Upper lobe of left lung (tissue), 6 donors: ENCODE measurements at places on chromosomes 5 and 9.

DNA sequence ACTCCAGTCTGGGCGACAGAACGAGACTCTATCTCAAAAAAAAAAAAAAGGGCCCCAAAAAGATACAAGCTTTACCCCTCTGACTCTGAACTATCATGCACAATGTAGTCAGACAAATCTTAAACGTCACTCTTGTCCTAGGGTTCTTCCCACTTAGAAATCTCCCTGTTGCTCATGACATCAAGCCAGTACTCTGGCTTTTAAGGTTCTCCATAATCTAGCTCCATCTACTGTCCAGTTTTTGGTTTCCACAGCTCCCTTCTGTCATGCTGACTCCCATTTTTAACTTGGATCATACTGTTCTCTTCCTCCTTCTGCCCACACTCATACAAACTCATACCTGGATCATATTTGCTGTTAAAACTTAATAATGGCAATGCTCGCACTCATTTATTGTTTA, 156.7 kb upstream of the TLX3 start:
- no peak for DNase-seq

GRCh38 chr5:149040421-149040820, 22.4 kb downstream of the SH3TC2 start:
- DNase-seq: no peak

DNA sequence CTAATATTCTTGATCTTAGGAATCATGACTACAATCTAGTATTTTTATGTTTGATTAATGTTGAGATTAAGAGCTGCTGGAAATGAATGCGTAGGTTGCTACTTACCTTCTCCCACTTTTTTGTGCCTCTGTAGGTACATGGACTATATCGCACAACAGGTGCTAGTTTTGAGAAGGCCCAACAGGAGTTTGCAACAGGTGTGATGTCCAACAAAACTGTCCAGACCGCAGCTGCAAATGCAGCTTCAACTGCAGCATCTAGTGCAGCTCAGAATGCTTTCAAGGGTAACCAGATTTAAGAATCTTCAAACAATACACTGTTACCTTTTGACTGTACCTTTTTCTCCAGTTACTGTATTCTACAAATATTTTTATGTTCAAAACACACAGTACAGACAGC, 115.0 kb downstream of the SCAMP1 start:
- no peak for DNase-seq

GRCh38 chr9:94567271-94567670, 12.4 kb downstream of the PCAT7 start:
- DNase-seq: no peak

DNA sequence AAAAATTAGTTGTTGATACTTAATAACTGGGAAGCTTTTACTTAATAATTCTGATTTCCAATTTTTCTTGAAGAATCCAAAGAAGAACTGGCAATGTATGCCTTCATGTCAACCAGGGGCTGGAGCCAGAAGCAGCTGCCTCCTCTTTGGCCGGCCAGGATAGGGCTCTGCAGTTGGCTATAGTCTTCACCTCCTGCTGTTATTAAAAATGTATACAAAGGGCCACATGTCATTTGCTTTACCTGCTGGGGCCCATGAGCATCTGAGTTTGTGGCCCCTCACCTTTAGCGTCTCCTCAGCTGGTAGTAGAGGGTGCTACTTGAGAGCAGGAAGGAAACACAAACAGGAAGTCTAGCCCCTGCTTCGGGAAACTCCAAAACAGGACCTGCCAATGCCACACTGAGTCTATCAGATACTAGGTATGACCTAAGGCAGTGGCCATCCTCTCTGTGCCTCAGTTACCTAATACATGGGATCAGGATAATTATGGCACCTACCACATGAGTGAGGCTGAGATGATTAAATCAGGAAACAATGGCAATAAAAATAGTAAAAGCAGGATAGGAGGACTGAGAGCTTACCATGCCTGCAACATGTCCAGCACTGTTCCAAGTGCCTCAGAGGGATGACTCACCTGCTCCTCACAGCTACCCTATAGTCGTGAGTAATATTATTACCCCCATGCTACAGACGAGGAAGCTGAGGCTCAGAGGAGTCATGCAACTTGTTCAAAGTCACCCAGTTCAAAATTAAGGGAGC, 21.3 kb downstream of the CCDC69 start:
- DNase-seq: no peak

DNA sequence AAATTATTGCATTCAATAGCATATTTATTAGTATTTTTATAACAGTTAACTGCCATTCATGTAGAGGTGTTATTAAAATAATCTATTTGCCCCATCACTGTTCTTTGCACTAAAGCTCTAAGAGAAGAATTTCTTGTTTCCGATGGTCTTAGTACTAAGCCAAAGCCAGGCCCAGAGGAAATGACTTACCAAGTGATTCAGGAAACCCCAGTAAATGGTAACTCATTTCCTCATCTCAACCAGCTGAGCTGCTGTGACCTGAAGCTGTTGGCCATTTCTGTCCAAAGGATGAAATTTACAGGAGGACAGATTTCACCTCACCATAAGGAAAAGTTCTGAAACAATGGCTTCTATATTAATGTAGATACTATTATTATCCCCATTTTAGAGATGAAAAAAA, 117.0 kb downstream of the PIK3R1 start:
- no peak for DNase-seq

- DNase-seq: no peak
Measured at GRCh38 chr5:95543017-95543705, 11.6 kb downstream of the SKIC3 start.

- DNase-seq: no peak
Measured at GRCh38 chr9:15121630-15122029, 185.4 kb downstream of the TTC39B start.
